ENCODE measurements at places on chromosomes 16 and 17. TPM values are rescaled to one million over a fixed set of nuclear protein-coding genes. Genes with fewer than 3 reads are reported as not detected.
A peak's percentile ranks its signal among the peaks of the same experiment; 100 is the strongest.

DNA sequence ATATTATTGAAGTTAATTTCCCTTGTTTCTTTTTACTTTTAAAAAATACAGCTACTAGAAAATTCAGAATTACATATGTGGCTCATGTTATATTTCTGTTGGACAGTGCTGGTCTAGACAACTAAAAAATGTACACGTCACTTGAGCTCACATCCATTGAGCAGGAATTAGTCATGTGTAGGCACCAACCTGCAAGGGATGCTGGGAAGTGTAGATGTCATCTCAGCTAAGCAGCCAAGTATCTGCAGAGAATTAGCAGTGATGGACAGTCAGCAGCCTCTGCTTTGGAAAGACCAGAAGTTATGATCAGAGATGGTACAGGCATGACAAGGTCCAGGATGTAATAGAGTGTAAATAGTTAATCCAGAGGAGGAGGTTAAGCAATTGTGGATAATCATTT lies 87.1 kb upstream of the HS3ST2 start:
- DNase-seq, result no peak

- no peak for DNase-seq
Observed at GRCh38 chr17:66948061-66948750, 16.3 kb upstream of the CACNG4 start.

DNA sequence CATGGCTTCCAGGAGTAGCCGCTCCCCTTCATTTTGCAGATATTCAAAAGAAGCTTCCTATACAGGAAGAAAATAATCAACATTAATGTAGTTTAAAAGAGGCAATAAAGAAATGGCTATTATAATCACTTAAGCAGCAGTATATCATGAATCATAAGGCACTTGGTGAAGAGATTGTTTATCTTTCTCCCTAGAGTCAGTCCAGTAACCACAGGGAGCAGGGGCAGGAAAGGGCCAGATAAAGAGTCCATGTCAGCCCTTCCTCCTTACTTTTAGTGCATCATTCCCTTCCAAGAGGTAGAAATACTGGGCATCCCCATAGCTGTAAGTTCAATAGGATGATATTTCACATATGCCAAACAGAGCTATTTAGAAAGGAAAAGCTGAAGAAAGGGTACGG lies 184.6 kb upstream of the C17orf78 start:
- DNase-seq, result no peak

The WFIKKN1 gene
- total RNA-seq, result 5.5 TPM

The C16orf78 gene
- not detected for total RNA-seq

The C16orf82 gene
- 0.07 TPM for total RNA-seq

- DNase-seq, result no peak
Observed at GRCh38 chr16:57409065-57409464, 4.5 kb downstream of the CCL17 start.

DNA sequence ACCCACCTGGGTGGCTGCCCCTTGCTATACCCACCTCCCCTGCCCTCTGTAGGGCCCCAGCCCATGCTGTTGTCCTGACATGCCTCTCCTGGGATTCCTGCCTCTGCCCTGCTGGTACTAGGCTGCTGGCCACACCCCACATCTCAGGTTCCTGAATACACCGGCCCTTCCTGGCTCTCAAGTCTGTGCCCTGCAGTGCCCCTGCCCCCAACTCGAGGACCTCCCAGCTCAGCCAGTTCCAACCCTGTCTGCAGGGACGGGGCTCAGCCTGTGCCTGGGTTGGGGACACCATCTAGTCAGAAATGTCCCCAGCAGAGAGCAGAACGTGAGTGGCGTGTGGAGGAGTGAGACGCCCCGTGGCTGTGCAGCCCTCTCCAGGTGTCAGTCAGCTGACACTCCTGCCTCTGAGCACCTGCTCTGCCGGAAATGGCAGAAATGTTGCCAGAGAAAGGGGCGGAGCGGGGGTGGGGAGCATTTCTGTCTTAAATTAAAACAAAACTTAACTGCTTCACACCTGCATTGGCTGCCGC lies 28.7 kb downstream of the ACSF3 start:
- DNase-seq, result no peak

GRCh38 chr16:9847146-9847545 lies 335.1 kb downstream of the GRIN2A start:
- no peak for DNase-seq

DNA sequence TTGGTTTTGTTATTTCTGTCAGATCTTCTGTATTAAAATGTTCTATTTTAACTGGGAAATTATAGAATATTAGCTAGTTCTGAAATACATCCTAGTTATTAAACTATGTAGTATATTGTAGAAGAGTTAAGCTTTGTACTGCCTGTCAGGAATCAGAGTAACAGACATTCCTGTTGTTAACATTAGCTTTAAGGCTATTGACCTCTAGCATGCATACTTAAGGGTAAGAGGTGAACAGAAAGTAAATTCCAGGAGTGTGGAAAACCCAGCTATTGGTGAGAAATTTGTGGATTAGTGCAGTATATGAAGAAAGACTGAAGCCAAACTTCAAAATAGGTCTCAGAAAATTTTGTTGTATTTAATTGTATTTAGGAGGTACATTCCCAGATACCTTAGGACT lies 111.3 kb downstream of the CHD9 start:
- no peak for DNase-seq

- DNase-seq, result no peak
Observed at GRCh38 chr17:63768433-63768832, 5.0 kb downstream of the CCDC47 start.

- no peak for DNase-seq
Observed at GRCh38 chr16:50440991-50441390, 72.2 kb upstream of the BRD7 start.

DNA sequence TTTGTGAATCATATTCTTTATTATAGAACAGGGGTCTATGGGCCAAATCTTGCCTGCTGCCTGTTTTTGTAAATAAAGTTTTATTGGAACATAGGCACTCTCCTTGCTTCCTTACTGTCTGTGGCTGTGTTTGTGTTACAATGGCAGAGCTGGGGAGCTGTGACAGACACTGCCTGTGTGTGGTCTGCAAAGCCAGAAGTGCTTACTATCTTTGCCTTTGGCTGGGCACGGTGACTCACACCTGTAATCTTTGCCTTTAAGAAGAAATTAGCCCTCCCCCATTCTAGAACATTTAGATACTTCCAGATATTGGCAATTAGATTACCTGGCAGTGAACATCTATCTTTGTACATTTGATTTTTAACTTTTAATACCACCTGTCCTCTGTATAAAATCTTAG lies 308.3 kb downstream of the FOXL1 start:
- no peak for DNase-seq

The TBC1D3C gene
- 0.03 TPM for total RNA-seq

The TOM1L1 gene
- 75.7 TPM for total RNA-seq

The KRT32 gene
- total RNA-seq, result not detected

The HCRT gene
- 0.26 TPM for total RNA-seq

DNA sequence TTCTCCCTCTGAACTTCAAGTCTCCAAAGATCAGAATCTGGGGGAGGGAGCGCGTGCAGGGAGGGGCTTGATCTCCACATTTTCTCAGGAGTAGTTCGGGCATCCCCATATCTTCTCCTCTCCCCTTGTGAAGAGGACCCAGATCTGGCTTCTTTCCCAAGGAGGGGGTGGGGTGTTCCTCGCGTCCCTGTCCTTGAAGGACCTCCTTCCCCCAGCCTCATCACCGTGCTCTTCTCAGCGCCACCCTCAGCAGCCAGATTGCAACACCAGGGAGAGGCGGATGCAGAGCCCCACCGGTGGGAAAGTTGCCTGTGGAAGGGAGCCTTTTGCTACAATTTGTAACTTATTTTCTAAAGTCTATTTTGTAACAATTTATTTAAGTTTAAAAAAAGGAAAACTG lies 5.7 kb downstream of the PRSS53 start:
- peak; percentile 46 for DNase-seq

The CHST5 gene
- 0.90 TPM for total RNA-seq

DNA sequence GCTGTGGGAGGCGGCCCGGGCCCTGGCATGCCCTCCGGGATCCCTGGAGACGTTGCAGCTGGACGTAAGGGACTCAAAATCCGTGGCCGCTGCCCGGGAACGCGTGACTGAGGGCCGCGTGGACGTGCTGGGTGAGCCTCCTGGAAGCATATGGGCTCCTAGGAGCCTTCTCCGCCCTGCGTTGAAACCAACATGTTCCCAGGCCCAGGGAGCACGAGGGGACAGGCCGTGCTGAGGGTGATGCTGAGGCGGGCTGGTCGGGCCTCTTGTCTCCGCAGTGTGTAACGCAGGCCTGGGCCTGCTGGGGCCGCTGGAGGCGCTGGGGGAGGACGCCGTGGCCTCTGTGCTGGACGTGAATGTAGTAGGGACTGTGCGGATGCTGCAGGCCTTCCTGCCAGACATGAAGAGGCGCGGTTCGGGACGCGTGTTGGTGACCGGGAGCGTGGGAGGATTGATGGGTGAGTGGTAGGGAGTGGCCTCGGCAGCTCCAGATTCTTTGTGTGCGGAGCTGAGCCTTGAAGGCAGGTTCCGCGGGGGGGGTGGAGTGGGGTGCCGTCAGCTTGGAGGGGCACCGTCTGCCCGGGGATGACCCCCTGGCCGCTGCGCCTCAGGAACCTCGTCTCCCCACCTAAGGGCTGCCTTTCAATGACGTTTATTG lies 567 bp downstream of the HSD17B1 start:
- peak; percentile 76 for DNase-seq

The P2RX1 gene
- 0.10 TPM for total RNA-seq

Data from H7 (cell line).